AG20443 (cell line): ENCODE measurements at places on chromosomes 13 and 19.
A peak's percentile ranks its signal among the peaks of the same experiment; 100 is the strongest.

GRCh38 chr19:46021531-46022041 lies 1.3 kb downstream of the PGLYRP1 start:
- no peak for DNase-seq

DNA sequence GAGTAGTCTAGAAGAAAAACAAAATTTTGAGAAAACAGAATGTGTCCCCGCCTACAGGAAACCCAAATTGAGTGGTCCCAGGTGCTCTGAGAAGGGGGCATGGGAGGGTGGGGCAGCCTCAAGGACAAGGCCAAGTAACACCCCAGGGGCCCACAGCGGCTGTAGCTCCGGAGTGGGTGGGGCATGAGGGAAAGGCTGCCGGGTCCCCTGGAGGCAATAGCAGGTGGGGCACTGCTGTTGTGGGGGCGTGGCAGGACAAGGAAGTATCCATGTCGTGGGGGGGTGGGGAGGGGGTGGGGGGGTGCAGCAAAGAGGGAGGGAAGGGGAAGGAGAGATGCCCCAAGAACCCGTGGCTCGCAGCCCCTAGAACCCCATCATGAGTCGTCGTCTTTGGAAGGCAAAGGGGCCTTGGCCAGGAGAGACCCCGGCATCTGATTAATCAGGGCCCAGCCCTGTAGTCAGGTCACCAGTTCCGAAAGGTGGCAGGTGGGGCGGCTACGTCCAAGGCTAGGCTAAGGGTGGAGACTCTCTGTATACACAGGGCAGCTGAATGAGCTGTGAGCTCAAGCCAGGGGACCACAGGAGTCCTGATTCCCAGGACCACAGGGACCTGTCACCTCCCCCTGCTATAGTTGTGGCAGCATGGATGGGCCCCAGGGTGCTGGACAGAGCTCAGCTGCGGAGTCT lies 7.5 kb upstream of the ISYNA1 start:
- no peak for DNase-seq

- DNase-seq: no peak
Observed at GRCh38 chr13:85562282-85562681, 236.9 kb downstream of the SLITRK6 start.

GRCh38 chr19:52659013-52659412 lies 20.9 kb upstream of the ZNF83 start:
- no peak for DNase-seq

- DNase-seq: no peak
Observed at GRCh38 chr19:30444253-30444671, 72.1 kb downstream of the ZNF536 start.

DNA sequence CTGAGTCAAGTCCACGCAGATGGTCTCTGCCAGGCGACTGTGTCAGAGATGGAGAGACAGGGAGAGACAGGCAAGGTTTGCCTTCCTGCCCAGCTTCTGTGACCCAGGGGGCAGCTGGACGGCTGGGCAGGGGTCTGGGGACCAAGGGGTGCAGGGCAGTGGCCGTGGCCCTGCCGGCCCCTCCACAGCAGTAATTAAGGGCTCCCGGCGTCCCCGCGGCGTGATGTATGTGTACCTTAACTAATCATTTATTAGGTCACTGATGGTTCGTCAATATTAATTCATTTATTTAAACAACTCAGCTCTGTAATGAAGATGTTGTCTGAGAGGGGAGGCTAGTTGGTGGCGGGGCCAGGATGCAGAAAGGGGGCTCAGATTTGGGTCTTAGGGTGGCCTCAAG lies 28.6 kb upstream of the TCF3 start:
- no peak for DNase-seq

GRCh38 chr19:14479975-14480699 lies 5.0 kb upstream of the PTGER1 start:
- peak; percentile 62 for DNase-seq

GRCh38 chr13:58165617-58166016 lies 534.1 kb downstream of the PCDH17 start:
- no peak for DNase-seq

- DNase-seq: no peak
Observed at GRCh38 chr13:46182491-46182877, 507 bp upstream of the LCP1 start.

- peak; percentile 25 for DNase-seq
Observed at GRCh38 chr13:103876571-103876970, 810.4 kb upstream of the SLC10A2 start.

DNA sequence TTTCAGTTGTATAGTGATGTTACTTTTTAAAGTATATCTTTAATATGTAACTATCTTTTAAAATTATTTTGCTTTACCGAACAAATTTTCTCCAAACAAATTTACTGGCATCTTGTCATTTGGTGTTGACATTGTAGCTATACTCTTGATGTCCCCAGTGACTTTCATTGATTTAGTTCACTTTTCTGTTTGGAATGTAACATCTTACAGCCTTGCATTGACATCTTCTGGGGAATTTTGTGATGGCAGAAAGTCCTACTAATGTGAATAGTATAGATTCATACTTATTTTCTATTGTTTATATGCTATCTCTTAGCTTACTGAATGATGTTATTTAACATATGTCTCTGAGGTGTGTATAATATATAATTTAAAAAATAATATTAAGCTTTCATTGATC lies 800.9 kb upstream of the ATXN8OS start:
- DNase-seq: no peak

DNA sequence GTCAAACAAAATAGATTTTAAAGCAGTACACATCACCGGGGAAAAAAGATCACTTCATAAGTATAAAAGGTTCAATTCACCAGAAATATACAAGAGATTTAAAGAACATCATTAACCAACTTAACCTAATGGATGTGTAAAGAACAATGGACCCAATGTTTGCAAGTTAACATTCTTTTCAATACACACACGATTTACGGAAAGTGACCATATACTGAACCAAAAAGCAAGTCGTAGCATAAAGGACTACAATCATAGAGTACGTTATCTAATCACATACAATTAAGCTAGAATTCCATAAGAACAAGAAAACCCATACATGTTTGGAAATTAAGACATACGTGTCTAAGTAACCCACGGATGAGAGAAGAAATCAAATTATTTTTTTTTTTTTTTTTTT lies 9.6 kb downstream of the TGDS start:
- no peak for DNase-seq

- no peak for DNase-seq
Observed at GRCh38 chr13:37049810-37050209, 9.7 kb downstream of the SUPT20H start.

DNA sequence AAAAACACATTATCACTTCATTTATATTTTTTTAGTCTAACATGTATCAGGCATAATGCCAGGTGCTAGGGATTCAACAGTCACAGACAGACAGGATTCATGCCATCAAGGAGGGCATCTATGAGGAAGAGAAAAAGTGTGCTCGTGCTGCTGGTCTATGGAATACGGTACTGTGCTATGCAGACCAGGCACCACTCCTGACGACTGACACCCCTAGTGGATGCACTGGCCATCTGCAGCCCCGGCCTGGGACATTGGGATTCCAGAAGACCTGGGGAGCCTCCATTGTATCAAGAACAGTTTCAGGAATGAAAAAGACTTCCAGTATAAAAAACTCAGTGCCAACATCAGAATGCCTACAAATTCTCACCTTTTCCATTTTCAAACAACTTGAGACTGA lies 94.0 kb downstream of the KLF12 start:
- peak; percentile 41 for DNase-seq

- DNase-seq: peak; percentile 93
Observed at GRCh38 chr19:8569066-8569771, 8.0 kb downstream of the MYO1F start.

DNA sequence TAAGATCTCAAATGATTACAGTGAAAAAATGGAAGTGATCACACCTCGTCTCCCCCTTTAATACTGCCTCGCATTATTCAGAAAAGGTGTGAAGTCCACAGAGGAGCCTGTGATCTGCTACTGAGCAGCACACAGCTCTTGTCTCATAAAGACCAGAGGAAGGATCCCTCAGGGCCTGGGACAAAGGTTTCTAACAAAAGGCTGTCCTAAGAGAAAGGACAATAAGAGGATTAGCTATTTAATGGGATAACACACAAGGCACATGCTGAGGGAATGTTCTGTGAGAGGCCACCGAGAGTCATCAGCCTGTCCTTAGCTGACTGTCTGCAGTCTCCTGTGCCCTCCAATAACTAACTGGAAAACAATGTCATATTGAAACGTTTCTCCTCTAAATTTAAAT lies 26.7 kb downstream of the EBPL start:
- DNase-seq: no peak

DNA sequence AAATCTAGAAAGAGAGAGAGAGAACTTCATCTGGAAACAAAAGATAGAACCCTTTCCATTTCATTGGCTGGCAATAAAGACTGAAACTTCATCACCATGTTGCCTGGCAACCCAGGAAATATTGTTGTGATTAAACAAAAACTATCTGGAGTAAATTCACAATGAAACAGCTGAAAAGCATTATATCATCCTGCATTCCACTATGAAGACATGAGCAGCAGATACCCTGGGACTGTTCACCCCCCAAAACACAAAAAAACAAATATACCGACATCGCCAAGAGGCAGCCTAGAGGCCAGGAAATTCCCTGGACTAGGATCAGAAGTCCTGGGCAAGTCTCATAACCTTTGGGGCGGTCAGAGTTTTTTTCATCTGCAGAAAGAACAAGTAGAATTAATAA lies 158.3 kb downstream of the FOXO1 start:
- peak; percentile 70 for DNase-seq
